ENCODE measurements at places on chromosomes 4 and X.

DNA sequence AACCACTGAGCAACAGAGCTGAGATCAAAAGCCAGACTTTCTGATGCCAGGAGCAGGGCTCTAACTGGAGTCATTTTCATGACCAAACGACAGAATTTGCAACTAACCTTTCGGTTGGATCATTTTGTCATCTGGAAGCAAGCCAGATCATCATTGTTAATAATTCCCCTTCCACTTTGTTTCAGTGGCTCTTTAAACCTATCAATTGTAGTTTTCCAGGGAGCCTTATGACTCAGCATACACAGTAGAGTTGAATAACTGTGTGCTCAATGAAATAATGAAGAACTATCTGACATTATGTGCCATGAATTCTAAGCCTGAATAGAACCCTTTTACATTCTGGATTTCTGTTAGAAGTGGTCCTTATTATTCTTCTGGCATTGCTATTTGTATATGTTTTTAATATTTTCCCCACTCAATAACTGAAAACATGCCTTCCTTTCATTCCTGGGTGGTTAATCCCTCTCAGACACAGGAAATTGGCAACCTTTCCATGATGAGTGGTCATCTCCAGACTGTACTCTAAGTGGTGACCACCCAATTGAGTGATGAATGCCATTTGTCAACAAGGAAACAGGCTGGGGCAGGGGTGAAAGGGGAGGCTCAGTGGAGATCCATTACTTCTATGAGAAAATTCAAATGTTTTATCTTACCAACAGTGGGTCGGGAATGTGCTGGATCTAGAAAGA, 431.8 kb downstream of the BCOR start:
- H3K4me1 ChIP-seq = no peaks in the 10 kb centered on the region
- H3K4me3 ChIP-seq = no peak overlapping the region
- H3K27me3 ChIP-seq = no peaks in the 10 kb centered on the region
- no peak overlapping the region for H3K27ac ChIP-seq
- DNase-seq = peak; percentile 64
- no peaks in the 10 kb centered on the region for H3K36me3 ChIP-seq

DNA sequence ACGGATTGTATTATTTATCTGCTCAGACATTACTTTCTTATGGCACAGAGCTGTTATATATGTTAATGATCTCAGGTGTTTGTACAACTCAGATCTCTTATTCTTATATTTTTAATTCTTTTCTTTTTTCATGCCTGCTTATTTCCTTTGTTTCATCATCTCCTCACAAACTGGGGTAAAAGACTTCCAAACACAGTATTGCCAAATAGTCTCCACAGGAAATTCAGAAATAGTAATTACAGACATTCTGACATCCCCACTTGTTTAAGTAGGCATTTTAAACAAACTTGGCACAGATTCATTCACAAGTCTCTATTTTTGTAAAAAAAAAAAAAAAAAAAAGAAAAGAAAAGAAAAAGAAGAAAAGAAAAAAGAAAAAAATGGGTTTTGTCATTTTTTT, 129.7 kb upstream of the USP38 start:
- no peak overlapping the region for H3K4me3 ChIP-seq
- H3K27me3 ChIP-seq = no peaks in the 10 kb centered on the region
- H3K36me3 ChIP-seq = no peaks in the 10 kb centered on the region

- no peaks in the 10 kb centered on the region for H3K36me3 ChIP-seq
- DNase-seq = peak; percentile 38
- no peak overlapping the region for H3K4me3 ChIP-seq
These were observed 73.8 kb downstream of the KDM6A start for GRCh38 chrX:44946771-44947170.

DNA sequence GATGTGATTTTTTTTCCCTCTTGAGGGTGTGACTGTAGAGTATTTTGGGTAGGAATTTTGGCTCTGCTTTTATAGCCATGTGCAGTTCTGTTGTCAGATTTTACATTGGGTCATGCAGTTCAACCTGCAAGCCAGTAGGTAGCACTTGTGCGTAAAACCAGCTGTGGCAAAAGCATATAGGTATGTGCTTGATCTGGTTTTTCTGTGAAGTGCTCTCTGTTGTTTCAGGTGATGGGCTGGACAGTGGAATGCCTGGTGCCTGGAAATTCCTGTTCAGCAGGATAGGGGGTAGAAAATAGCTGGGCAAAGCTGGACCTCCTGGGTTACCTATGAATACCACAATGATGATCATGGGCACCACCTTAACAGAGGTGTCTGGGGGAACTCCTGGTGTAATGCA, 584.2 kb upstream of the PCDH10 start:
- DNase-seq = no peak
- H3K27me3 ChIP-seq = no peaks in the 10 kb centered on the region
- no peaks in the 10 kb centered on the region for H3K36me3 ChIP-seq
- no peak overlapping the region for H3K4me3 ChIP-seq
- no peaks in the 10 kb centered on the region for H3K4me1 ChIP-seq
- no peak overlapping the region for H3K27ac ChIP-seq

- no peaks in the 10 kb centered on the region for H3K36me3 ChIP-seq
- no peak overlapping the region for H3K4me3 ChIP-seq
- no peaks in the 10 kb centered on the region for H3K27me3 ChIP-seq
These were observed 267.3 kb upstream of the GATB start for GRCh38 chr4:152028131-152028530.

- no peaks in the 10 kb centered on the region for H3K27me3 ChIP-seq
- no peak for DNase-seq
- no peaks in the 10 kb centered on the region for H3K4me1 ChIP-seq
- H3K27ac ChIP-seq = no peak overlapping the region
These were observed 132.7 kb upstream of the MAP3K15 start for GRCh38 chrX:19647731-19648588.

Data from fibroblast of lung (primary cell).